ENCODE measurements at places on chromosomes 4 and X. TPM values are rescaled to one million over a fixed set of nuclear protein-coding genes. Genes with fewer than 3 reads are reported as not detected.

DNA sequence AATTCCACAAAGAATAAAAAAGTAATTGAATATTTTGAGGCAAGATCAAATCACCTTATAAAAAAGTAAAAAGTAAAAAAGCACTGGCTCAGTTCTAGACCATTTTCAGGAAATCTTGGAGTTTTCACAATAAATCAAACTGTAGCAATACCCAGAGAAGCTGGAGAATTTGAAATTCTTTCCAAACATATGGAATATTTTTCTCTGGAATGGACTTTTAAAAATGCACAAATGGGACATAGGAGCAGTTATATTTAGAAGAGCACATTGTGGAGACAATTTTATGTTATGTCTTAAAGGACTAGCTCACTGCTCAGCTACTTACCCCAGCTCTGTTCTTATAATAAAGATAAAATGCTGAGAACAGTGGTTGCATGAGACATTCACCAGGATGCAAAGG lies 211.9 kb upstream of the KIT start:
- DNase-seq: no peak

DNA sequence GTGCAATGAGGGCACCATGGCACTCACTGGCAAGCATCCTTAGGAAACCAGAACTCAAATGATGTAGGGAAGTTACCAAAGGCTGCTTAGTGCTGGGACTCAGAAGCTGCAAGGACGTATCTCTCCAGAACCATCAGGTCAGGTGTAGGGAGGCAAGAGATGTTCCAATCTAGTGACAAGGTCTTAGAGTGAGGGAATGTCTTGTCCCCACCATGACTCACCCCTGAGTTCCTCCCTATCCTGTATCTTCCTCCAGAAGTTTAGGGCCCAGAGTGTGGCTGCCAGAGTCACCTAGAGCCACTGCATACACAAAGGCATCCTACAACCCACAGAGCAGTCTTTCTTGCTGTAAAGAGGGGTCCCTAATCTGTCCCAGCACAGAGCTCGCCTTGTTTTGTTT lies 14.1 kb upstream of the IRAK1 start:
- DNase-seq: no peak

- DNase-seq: no peak
Observed at GRCh38 chrX:95291561-95291960, 1393.1 kb upstream of the DIAPH2 start.

GRCh38 chr4:125319311-125319710 lies 4.6 kb downstream of the FAT4 start:
- DNase-seq: no peak

- no peak for DNase-seq
Observed at GRCh38 chrX:40245488-40246071, 147.8 kb upstream of the BCOR start.

DNA sequence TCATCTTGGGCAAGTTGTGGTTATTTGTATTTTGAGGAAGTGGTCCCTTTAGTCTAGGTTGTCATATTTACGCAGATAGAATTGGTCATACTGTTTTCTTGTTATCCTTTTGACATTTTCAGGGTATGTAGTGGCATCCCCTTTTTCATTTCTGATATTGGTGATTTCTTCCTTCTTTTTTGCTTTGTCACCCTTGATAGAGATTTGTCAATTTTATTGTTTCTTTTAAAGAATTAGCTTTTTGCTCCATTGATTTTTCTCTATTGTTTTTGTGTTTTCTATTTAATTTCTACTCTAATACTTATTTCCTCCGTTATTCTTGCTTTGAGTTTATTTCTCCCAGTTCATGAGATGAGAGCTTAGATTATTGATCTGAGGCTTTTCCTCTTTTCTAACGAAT lies 87.7 kb downstream of the CPEB2 start:
- DNase-seq: no peak

DNA sequence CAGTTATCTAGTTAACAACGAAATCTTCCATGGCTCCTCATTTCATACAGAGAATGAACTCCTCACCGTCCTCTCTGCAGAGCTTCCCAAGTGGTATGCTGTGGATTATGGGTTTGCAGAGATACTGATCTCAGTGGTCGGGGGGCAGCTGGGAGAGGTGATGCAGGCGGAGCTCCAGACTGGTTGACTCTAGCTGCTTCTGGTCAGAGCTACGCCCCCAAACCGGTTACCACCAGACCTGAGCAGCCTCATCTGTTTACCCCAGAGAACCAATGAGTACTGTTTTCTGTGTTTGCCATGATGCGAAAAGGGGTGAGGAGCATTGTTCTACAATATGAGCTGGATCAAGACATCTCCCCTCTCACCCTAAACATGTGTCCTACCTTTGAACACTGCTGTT lies 135.7 kb upstream of the PLAC1 start:
- no peak for DNase-seq

DNA sequence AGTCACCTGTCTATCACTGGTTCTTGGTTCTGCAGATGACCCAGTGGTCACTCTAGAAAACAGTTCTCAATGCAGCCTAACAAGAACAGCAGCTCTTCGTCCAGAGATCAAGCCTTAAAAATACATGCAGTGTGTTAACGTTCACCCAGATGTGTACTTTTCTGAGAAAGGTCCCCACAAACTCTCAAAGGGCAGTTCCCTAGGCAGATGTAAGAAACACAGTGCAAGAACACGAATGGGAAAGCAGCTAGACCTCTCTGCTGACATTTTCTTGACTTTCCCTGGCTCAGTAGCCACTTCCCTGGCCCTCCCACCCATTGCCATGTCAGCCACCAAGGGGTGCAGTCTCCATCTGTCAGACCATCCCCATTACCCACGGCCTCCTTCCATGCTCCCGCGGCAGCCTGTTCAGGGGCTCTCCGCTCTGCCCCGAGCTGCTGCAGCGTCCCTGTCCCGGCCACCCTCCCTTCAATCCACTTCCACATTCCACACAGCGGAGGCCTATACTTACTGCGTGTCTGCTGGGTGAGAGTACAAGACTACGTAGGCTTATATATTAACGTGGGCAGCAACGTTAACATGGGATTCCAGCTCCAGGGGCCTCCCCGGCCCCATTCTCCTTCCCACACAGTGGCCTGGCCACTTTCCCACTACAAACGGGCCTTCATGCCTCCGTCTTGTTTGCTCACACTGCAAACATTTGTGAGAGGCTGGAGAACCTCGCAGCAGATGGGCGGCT lies 34.3 kb downstream of the IRF2 start:
- DNase-seq: no peak

DNA sequence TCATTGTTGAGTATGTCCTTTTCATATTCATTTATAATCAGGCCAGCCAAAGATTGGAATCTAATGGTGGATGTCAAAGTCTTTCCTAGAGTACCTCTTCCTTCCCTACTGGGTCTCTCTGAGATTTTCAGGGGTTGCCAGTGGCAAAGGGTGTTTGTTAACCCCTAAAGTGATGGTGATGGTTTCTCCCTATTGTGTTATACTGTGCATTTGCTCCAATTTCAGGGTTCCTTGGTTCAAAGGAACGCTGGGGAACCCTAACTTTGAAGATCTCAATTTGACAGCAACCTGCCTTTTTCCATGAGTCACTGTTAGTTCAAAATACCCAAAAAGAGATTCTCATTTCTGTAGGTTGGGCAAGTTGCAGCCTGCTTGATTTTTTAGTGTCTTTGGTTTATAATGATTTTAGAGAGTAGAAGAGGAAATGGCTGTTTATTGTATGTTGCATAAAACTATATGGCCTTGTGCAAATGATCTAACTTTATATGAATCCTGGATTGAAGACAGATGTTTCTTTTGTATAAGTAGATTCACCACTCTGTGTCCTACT lies 23.0 kb downstream of the GAB1 start:
- no peak for DNase-seq

- no peak for DNase-seq
Observed at GRCh38 chr4:23685471-23685870, 204.4 kb downstream of the PPARGC1A start.

- no peak for DNase-seq
Observed at GRCh38 chr4:48367016-48367415, 25.7 kb downstream of the SLAIN2 start.

GRCh38 chrX:39249999-39250398 lies 448.7 kb downstream of the MID1IP1 start:
- DNase-seq: no peak

GRCh38 chrX:47226071-47226470 lies 6.7 kb upstream of the USP11 start:
- no peak for DNase-seq

DNA sequence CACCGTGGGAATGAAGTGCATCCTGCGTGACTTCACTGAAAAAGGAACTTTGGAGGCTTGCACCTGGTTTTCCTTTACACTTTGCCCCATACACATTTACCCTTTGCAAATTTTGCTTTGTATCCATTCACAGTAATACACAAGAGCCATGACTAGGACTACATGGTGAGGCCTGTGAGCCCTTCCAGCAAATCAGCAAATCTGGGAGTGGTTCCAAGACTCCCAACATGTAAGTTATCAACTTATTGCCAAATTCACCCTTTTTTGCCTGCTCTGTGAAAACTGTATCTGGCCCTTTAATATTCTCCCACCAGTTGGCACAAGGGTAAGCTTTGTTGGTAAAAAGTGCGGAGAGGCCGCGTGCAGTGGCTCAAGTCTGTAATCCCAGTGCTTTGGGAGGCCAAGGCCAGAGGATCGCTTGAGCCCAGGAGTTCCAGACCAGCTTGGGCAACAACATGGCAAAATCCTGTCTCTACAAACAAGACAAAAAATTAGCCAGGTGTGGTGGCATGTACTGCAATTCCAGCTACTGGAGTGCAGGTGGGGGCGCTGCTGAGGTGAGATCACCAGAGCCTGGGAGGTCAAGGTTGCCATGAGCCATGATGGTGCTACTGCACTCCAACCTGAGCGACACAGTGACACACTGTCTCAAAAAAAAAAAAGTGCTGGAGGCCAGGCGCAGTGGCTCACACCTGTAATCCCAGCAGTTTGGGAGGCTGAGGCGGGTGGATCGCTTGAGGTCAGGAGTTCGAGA lies 5.0 kb downstream of the PRMT9 start:
- no peak for DNase-seq

- DNase-seq: peak; percentile 13
Observed at GRCh38 chrX:65196758-65197360, 220.6 kb upstream of the ZC4H2 start.

GRCh38 chr4:96315815-96316214 lies 475.9 kb downstream of the PDHA2 start:
- DNase-seq: no peak

DNA sequence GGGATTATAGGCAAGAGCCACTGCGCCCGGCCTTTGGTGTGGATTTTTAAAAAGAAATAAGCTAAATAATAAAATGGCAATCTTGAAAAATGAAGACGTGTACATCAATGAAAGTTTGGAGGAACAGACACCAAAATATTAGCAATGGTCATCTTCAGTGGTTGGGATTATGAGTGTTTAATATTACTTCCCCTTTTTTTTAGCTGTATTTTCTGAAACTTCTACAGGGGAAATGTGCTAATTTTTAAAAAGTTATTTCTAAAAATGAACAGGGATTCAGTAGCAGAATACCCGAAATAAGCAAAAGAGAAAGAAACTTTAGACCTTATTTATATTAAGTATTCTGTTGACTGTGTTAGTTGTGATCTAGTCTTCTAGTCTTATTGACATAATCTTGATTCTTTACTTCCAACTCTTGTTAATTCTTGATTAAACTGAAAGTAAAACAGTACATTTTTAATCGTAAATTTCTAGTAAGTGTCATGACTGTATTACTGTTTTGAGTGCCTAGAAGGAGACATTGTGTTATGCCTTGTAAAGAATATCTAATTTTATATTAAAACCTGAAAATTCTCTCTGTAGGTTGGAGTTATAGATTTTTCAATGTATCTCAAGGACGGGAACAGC lies 51.3 kb downstream of the RUFY3 start:
- DNase-seq: no peak

DNA sequence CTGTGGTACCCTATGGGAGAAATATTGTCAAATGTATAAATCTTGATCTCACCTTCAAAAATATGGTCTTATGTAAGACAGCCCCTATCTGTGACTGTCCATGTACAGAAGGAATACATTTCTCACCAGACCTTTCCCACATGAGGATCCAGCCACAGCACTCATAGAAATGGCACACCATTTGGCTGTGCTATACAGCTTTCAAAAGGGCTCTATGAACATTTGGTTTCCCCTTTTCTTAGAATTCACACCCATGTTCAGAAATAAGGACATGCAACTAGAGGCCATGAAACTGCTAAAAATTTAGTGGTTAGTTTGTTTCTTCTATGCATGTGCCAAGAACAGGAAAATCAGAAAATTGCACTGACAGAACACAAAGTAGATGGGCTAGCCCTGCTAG lies 62.7 kb downstream of the ANTXR2 start:
- no peak for DNase-seq

DNA sequence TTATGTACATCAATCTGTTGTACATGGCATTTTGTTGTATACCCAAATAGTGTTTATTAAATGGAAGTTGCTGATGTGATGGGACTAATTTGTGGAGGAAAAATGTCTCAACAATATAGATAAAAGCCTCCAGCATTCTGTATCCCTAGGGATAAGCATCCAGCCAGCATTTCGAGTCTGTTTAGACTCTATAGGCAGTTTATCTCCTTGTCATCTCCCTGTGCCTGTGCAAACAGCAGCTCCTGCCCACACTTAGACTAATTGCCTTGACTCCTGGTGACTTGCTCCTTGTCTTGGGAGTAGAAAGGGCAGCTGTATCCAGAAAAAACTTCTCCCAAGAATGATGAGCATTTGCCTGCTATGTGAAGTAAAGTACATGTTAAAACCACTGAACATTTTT lies 83.8 kb downstream of the DOCK11 start:
- DNase-seq: no peak

GRCh38 chrX:22122510-22122909 lies 90.4 kb downstream of the PHEX start:
- DNase-seq: no peak

DNA sequence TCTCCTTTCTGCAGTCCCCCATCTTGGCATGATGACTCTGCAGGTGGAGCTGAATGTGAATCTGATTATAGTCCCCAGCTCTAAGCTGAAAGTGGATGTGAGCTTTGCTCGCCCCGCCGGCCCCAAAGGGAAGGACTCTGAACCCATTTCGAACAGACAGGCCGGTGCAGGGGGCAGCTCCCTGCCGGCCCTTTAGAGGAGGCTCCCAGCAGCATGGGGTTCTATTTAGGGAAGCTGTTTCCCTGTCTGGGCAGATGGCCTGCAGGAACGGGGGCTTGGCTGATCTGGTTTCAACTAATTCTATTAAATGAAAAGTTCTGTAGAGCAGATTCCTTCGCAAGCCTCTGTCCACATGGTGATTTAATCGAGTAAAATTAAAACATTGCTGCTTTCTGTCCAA lies 104.8 kb upstream of the MSX1 start:
- no peak for DNase-seq

DNA sequence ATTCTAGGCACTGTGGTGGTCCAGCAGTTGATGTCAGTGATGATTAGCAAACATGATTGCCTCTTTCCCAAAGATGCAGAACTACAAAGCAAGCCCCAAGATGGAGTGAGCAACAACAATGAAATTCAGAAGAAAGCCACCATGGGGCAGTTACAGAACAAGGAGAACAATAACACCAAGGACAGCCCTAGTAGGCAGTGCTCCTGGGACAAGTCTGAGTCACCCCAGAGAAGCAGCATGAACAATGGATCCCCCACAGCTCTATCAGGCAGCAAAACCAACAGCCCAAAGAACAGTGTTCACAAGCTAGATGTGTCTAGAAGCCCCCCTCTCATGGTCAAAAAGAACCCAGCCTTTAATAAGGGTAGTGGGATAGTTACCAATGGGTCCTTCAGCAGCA lies 365.3 kb downstream of the MAPK10 start:
- DNase-seq: no peak

FMR1NB gene
- total RNA-seq: 70.7 TPM

CXXC4 gene
- 8.6 TPM for total RNA-seq

HSFX3 gene
- total RNA-seq: 8.7 TPM

ARHGAP36 gene
- 3.2 TPM for total RNA-seq

SCD5 gene
- total RNA-seq: 149 TPM

MAP3K15 gene
- total RNA-seq: 2.5 TPM

LUZP4 gene
- 13.7 TPM for total RNA-seq

P2RY8 gene
- 0.24 TPM for total RNA-seq
